Stimulated activated effector memory CD8-positive, alpha-beta T cell treated with anti-CD3 and anti-CD28 coated beads, Interleukin-12 subunit alpha, Interleukin-12 subunit beta, amount 100 ng/mL, for 72 hours (primary cell): ENCODE measurements at places on chromosomes 7 and 10.
A peak's percentile ranks its signal among the peaks of the same experiment; 100 is the strongest.

DNA sequence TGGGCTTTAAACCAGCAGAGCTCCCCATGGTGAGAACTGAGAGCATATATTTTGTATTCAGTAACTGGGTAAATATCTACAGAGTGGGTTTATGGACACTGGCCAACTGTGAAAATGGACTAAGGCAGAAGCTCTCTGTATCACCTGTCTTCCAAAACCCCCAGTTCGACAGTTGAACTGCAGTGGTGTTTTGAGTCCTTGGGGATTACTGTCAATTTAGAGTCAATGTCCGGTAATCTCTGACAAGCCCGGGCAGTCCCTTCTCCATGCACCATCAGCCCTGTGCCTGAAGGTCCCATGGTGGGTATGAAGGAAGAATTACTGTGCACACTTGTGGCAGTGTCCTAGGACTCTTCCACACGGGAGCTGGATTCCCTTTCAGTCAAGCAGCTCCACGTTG, 235.0 kb downstream of the CCSER2 start:
- no peak for DNase-seq

- DNase-seq, result no peak
These were observed 637.4 kb upstream of the MKI67 start for GRCh38 chr10:128763588-128763987.

DNA sequence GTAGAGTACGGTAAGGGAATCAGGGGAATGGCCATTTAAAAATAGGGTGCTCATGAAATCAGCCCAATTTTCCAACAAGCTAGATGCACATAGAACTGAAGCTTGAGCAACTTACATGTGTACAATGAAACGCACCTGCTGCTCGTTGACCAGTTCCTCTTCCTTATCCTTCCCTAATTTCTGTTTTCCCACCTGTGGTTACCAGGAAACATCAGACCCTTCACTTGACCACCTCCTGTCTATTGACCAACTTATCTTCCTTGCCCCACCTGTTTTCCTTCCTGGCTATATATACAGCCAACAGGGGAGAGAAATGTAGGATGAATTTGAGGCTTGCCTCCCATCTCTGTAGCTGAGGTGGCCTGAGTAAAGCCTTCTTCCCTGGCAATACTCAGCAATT, 37.8 kb upstream of the RAPGEF5 start:
- DNase-seq, result no peak

DNA sequence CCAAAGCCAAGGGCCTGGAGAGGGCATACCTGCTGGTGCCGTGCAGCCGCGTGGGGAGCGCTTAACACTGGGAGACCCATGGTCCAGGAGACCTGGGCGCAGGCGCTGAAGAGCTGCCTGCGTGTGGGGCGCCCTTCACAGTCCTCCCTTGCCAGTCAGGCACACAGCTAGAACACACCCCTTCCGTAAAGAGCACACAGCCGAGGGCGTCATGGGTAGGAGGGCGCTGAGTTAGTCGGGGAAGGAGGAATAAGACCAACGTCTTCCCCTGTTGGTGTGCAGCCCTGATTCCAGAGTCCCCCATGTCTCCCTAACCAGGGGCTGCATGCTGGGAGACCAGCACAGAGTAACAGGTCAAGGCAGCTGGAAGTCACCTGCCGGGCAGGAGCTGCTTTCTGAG, 273.9 kb downstream of the USP6NL start:
- DNase-seq, result no peak

- DNase-seq, result no peak
These were observed 86.7 kb downstream of the DGKI start for GRCh38 chr7:137760111-137760510.

DNA sequence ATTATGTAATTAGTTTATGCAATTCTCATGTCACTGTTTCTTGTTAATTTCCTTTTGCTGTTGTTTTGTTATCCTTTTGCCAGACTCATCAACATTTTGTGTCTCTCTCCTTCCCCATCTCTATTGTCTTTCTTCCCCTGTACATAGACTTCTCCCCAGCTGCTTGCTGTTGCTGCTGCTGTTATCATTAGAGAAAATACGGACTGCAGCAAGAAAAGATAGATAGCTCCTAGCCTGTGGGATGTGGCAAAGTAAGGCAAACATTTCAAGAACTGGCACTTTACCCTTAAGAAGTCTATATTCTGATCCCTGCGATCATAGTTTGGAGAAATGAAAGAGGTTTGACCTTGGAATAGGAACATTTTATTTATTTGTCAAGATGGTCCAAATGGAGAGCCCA, 162.2 kb downstream of the AOAH start:
- no peak for DNase-seq

DNA sequence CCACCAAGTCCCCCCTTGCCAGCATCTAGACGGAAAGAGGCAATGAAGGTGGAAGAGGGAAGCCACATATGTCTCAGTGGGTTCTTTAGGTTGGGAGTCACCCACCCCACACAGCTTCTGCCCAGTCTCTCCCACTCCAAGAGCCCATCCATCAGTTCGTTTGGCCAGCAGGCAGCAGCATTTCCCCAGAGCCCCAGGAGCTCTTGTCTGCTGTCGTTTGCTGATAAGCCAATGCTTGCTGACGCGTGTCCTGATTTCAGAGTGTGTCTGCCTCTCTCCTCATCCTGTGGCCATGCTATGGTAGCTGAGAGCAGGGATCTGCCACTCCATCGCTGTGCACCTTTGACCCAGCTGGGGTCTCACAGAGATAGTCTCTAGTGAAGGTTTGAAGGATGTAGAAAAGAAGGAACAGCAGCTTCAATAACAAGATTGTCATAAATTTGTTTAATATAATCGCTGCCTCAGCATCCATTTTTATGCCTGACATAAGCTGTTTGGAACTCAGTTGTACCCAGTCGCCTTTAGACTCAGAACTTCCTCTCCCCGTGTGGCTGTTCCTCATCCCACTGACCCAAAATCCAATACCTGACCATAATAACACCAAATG, 39.4 kb upstream of the GDF10 start:
- DNase-seq, result peak; percentile 46

DNA sequence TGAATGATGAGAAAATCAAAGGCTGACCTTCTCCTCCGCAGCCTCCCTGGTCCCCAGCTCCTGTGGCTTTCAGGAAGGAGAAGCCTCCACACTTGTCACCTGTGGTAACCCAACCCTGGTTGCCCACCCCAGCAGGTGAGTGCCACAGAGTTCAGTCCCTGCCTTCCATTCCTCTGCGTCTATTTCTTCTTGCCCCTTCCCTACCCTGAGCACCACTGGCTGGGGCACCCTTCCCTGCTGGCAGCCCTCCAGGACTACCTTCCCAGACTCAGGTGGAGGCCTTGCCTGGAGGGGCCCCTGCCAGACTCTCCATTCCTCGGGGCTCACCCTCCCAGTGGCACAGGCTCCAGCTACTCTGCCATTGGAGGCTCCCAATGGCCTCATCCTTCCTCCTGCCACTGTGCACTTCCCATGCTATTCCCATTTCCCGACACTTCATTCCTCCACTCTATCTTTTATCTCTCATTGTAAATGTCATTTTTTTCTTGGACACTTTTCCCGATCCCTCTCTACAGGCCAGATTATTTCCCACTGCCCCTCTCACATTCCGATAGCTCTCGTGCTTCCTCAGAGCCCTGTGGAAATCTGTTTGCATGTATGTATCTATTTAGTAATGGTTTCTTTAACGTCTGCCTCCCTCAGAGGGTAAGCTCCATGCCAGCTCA, 90.6 kb upstream of the PCBD1 start:
- no peak for DNase-seq

- no peak for DNase-seq
These were observed 1.9 kb upstream of the EPHA1 start for GRCh38 chr7:143410521-143411004.

DNA sequence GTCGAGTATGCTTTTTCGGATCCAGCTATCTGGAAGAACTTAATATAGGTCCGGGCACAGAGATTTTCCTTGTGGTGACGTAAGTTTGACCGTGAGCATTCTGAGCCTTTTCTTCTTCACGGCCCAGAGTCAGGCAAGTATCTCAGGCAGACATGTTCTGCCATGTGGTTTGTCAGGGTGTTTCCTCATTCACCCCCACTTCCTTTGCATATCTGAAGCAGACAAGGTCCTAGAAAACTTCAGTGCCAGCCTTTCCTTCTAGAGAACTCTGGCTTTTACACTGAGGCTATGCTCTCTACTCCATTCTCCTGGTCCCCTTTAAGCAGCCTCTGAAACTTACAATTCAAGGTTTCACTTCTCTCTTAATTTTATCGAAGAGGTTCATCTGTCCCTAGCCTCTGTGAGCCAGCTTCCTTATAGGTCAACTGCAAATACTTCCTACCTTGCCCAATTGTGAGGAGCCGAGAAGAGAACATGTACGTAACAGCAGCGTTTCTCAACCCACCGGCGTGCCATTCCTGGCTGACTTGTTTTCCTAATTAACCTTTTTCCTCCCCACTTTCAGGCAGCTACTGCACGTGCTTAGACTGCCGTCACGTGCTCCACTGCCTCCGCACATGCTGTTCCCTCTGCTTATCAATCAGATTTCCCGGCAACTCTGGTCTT, 47.3 kb downstream of the CDCA7L start:
- no peak for DNase-seq

GRCh38 chr7:21651697-21652096, 108.9 kb downstream of the DNAH11 start:
- no peak for DNase-seq

DNA sequence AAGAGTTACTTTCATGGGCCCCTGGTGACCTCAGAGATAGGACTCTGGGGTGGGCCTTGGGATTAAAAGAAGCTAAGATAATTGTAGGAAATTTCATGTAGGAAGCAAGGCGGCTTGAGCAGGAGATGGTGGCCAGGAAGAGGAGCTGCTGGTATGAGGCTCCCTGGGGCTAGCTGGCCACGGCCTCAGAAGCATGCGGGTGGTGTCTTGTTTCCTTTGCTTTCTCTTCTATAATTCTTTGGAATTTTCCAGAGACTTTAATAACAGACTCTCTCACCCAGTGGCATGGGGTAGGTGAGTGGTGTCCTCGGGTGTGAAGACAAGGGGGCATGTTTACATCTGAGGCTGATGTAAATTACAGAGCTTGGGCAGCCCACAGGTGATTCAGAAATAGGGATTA, 41.9 kb upstream of the KDM7A start:
- DNase-seq, result no peak

- DNase-seq, result no peak
These were observed 11.3 kb upstream of the SAMD9L start for GRCh38 chr7:93159490-93159889.

GRCh38 chr7:144384555-144385245, 18.8 kb downstream of the NOBOX start:
- DNase-seq, result no peak

- DNase-seq, result no peak
These were observed 49.9 kb upstream of the CUX1 start for GRCh38 chr7:101767544-101767943.
